Stimulated activated CD8-positive, alpha-beta memory T cell treated with anti-CD3 and anti-CD28 coated beads, Interleukin-15, amount 100 ng/mL, for 4 hours (primary cell): ENCODE measurements at places on chromosomes 1 and 21.

GRCh38 chr1:213227458-213227857 lies 176.4 kb downstream of the RPS6KC1 start:
- no peak for DNase-seq

- DNase-seq: no peak
Observed at GRCh38 chr1:160859166-160859565, 3.5 kb downstream of the CD244 start.

DNA sequence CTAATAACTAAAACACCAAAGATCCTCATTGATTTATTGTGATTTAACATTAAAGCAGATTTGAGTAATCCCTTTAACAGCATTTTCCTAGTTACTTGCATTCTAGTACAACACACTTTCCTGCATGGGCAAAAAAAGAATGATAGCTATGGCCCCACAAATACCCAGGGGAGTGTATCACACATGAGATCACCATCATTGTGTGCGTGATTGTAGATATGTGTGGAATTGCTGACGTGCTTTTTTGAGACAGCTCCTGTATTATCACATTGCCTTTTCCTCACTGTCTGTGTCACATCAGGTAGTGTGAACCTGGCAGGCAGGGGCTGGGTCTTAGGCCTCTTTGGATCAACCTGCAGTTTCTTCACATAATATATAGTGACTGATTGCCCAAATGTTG lies 48.5 kb upstream of the SAMD13 start:
- no peak for DNase-seq

DNA sequence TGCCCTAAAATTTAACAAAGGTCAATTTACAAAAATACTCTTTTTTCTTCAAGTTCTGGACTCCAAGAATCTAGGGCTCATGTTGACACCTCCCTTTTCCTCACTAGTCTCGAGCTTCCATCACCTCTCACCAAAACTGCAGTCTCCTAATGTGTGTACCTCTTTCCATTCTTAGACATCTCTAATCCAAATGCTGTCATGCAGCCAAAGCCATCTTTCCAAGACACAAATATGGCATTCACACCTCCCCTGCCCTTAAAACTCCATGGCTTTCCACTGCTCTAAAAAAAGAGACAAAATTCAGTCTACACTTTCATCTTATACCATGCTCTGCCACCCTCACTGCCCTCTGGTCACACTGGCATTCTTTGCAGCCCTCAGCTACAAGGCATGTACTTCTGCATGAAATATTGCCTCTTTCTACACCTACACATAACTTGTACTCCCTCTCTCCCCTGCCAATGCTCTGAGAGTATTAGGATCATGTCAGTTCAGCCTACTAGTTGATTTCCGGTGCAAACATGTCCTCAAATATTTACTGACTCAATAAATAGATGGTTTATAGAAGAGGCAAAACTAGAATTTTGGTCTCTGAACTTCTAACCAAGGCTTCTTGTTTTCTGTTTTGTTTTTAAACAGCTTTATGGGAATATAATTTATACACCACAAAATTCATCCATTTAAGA lies 26.9 kb downstream of the ADSS2 start:
- no peak for DNase-seq

GRCh38 chr1:220796530-220796929 lies 9.8 kb downstream of the MTARC1 start:
- no peak for DNase-seq

- no peak for DNase-seq
Observed at GRCh38 chr1:76961181-76961819, 94.0 kb downstream of the ST6GALNAC5 start.

DNA sequence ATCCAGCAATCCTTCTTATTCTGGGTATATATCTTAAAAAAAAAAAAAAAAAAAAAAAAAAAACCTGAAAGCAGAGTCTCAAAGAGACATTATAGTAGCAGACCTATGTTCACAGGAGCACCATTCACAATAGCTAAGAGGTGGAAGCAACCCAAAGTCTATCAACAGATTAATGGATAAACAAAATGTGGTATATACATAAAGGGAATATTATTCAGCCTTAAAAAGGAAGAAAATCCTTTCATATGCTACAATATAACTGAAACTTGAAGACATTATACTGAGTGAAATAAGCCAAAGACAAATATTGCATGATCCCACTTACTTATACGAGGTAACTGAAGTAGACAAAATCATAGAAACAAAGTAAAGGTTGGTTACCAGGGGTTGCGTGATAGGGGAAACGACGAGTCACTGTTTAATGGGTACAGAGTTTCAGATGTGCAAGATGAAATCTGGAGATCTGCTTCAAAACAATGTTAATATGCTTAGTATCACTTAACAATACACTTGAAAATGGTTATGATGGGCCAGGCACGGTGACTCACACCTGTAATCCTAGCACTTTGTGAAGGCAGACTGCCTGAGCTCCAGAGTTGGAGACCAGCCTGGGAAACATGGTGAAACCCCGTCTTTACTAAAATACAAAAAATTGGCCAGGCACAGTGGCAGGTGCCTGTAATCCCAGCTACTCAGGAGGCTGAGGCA lies 29.5 kb downstream of the PIK3R3 start:
- no peak for DNase-seq

DNA sequence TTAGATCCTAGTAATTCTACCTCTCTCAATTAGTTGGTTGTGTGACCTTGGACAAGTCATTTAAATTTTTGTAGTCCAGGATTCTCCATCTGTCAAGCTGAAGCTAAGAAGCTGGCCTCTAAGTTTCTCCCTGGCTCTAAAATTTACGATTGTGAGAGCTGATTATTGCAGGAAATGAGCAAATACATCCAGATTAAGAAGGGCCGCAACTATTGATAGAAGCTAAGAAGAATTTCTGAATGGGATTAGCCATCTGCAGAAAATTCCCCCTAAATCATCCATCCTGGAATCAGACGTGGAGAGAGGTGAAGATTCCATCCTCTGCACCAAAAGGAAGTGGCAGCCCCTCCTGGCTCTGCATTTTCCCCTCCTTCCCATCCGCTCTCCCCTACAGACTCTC lies 55.0 kb downstream of the HIVEP3 start:
- DNase-seq: no peak

- DNase-seq: no peak
Observed at GRCh38 chr1:207822124-207822601, 70.3 kb downstream of the CD46 start.

GRCh38 chr1:181139631-181140061 lies 51.1 kb downstream of the IER5 start:
- no peak for DNase-seq

- no peak for DNase-seq
Observed at GRCh38 chr21:32800056-32800455, 28.5 kb upstream of the PAXBP1 start.

- DNase-seq: no peak
Observed at GRCh38 chr1:178946416-178946815, 75.5 kb upstream of the ANGPTL1 start.

DNA sequence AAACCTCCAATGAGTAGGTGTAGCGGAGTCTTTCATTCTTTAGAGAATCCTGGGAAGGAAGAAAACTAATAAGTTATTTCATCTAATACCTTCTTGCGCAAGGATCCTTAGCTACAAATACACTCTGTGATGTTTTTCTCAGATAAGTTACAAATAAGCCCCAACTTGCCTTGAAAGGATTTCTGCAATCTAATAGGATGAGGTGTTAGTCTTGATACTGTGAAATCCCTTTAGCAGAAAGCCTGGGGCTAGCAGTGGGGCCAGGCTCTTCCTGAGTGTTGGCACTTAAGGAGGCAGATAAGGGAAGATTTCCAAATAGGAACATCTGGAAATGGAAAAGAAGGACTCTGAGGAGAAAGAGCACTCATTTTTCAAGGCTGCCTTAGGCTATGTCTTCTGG lies 168.0 kb upstream of the DAB1 start:
- DNase-seq: no peak

- no peak for DNase-seq
Observed at GRCh38 chr1:85605484-85606413, 25.2 kb downstream of the CCN1 start.

- no peak for DNase-seq
Observed at GRCh38 chr1:51044199-51044598, 57.8 kb upstream of the C1orf185 start.

- DNase-seq: no peak
Observed at GRCh38 chr1:51776408-51776807, 102.1 kb downstream of the NRDC start.

- DNase-seq: no peak
Observed at GRCh38 chr1:206003854-206004800, 932 bp upstream of the RAB7B start.
